ENCODE measurements at places on chromosomes 7 and 10.

DNA sequence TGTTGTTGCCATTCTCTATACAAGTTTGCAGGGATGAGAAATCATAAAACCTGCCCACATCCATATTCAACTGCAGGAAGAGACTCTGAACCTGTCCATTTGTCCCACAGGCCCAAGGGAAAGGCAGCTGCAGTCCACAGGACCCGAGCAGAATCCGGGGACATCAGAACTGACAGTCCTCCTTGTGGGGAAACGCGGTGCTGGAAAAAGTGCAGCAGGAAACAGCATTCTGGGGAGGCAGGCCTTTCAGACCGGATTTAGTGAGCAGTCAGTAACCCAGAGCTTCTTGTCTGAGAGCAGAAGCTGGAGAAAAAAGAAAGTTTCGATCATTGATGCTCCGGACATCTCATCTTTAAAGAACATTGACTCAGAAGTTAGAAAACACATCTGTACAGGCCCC is 23.5 kb downstream of the GIMAP8 start:
- DNase-seq: no peak

GRCh38 chr10:36515319-36515718 is 610.1 kb upstream of the ANKRD30A start:
- no peak for DNase-seq

DNA sequence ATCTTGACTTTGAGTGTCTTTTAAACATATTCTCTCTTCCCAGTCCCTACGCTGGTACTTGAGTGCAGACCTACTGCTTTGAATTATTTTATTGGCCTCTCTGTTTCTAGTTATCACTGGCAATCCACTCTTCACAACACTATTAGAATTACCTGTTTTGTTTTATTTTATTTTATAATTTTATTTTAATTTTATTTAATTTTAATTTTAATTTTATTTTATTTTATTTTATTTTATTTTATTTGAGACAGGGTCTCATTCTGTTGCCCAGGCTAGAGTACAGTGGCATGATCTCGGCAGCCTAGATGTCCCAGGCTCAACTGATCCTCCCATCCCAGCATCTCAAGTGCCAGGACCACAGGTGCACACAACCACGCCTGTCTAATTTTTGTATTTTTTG is 6.8 kb downstream of the STK17A start:
- DNase-seq: no peak

GRCh38 chr10:60367024-60367423 is 22.7 kb downstream of the ANK3 start:
- DNase-seq: no peak

GRCh38 chr10:14084875-14085274 is 245.8 kb downstream of the FRMD4A start:
- no peak for DNase-seq

GRCh38 chr7:10315881-10316280 is 657.8 kb upstream of the PHF14 start:
- DNase-seq: no peak

GRCh38 chr7:50814166-50814565 is 31.5 kb upstream of the GRB10 start:
- DNase-seq: no peak

DNA sequence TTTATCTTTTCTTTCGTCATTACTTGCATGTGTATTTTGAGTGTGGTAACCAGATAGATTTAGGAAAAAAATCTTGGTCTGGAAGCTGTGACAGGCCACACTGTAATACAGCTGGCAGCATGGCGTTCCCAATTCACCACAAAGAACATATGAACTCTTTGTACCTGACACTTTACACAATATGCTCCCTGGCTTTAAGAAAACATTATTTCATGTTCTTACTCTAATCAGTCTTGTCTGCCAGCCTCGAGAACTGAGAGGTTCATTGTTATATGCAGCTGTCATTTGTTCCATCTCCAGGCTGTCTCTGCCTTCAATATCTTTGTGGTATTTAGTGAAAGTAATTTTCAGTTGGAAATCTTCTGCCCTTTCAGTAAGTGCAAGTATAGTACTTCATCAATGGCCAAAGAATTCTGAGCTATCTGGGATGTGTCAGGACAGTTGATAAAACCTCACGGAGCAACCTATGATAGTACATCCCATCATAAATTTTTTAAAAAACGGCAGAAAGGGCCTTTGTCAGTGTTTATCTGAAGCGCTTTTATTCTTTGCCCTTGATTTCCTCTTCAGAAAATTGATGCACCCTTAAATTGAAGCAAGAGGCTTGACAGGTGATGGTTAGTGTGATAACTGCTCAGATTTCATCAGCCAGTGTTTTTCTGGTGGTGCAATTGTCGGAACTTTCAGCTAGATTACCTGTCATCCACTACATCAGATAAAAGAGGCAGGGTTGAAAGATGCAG is 146.3 kb upstream of the SP8 start:
- no peak for DNase-seq

GRCh38 chr10:34489411-34489810 is 325.7 kb downstream of the PARD3 start:
- DNase-seq: no peak

DNA sequence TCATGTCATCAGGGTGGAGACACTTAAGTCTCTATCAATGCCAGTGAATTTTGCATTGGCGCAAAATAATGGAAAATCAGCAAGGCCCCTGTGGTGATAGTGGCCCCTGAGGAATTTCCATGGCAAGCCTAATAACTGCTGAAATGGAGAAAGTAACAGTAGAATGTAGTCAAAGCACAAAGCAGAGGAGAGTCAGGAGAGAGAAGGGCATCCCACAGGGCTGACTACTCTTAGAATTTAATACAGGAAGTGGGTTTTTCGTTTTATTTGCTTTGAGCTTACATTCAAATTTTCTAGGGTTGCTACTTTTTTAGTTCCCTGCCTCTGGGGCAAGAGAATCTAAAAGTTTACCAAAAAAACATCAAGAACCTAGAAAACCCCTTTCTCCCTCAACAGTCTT is 39.0 kb downstream of the BZW2 start:
- DNase-seq: no peak

- DNase-seq: no peak
Observed at GRCh38 chr10:124955868-124956267, 13.9 kb downstream of the ZRANB1 start.

- DNase-seq: no peak
Observed at GRCh38 chr10:49748006-49748405, 14.1 kb downstream of the OGDHL start.

- DNase-seq: peak; percentile 44
Observed at GRCh38 chr10:91635401-91636400, 2.8 kb upstream of the PPP1R3C start.

GRCh38 chr10:56090914-56091540 is 270.0 kb downstream of the ZWINT start:
- DNase-seq: no peak

- no peak for DNase-seq
Observed at GRCh38 chr10:73228247-73228646, 18.8 kb downstream of the DNAJC9 start.

GRCh38 chr10:3066317-3067117 is 831 bp upstream of the PFKP start:
- DNase-seq: no peak

DNA sequence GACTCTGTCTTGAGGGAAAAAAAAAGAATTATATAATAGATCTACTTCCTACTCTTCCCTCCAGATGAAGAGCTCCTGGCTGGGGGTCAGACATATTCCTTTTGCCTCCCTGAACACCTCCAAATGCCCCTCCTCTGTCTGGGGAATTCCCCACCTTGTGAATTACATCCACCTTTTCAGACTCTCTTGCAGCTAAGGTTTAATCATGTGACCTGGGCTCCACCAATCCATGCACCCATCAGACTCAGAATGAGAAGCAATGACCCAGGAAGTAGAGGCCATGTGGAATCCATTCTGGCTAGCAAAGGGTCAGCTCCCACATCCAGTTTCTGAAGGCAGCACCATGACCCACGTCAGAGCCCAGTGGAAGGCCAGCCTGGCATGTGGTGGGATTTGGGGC is 93.6 kb upstream of the CUX1 start:
- DNase-seq: no peak

- DNase-seq: no peak
Observed at GRCh38 chr7:71974611-71975010, 437.5 kb downstream of the CALN1 start.

DNA sequence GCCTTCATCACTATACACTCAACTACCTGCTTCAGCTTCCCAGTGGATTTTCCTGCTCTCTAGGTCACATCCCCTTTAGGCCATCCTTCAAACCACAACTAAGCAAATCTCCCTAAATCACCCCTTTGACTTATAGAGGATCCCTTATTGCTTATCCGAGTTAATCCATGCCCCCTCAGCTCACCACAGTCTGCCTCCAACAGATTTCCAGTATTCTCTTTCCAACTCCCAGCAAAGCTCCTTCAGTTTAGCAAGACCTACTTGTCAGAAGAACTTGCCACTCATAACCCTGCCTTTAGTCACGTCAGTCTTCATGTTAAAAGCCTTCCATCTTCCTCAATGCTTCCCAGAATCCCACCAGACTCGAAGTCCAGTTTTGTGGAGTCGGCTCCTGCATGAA is 38.6 kb downstream of the RAPGEF5 start:
- DNase-seq: no peak

GRCh38 chr7:137619181-137619580 is 227.6 kb downstream of the DGKI start:
- no peak for DNase-seq

DNA sequence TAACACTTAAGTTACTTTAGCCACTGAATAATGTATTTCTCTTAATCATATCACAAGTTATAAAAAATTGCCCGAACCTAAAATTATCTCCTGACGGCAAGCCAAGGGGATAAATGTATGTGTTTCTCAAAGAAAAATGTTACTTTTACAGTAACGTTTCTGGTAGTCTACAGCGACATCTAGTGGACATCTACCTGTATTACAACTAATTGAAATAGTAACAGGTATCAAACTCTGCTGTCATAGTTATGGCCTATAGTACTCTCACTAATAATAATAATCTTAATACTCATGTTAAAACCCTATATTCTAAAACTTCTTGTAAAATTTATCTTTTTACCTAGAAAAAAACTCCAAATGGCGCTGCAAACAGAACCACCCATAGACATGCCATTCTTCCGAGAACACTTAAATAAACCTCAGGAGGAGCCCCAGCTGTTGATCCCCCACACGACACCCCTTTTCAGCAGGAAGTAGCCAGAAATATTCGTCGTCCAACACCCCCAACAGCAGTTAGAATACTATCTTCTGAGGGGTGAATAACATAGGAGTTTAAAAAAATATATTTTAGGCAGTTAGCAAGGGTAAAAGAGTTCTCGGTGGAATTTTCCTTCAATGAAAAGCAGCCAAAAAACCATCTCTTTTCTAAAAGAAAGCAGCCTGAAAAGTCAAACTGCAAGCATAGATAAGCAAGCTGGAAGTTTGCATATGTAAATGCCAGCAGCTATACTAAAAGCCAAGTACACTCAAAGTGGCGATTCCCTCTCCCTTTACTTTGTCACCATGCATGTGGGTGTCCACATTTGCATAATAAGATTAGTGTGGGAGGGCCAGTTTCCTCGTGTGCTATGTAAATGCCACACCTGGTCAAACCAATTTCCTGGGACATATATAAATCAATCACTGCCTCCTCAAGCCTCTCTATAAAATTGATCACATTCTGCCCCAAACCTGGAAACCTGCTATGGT is 40.5 kb upstream of the ZNF107 start:
- peak; percentile 27 for DNase-seq

GRCh38 chr7:91140286-91140685 is 123.9 kb upstream of the FZD1 start:
- no peak for DNase-seq

DNA sequence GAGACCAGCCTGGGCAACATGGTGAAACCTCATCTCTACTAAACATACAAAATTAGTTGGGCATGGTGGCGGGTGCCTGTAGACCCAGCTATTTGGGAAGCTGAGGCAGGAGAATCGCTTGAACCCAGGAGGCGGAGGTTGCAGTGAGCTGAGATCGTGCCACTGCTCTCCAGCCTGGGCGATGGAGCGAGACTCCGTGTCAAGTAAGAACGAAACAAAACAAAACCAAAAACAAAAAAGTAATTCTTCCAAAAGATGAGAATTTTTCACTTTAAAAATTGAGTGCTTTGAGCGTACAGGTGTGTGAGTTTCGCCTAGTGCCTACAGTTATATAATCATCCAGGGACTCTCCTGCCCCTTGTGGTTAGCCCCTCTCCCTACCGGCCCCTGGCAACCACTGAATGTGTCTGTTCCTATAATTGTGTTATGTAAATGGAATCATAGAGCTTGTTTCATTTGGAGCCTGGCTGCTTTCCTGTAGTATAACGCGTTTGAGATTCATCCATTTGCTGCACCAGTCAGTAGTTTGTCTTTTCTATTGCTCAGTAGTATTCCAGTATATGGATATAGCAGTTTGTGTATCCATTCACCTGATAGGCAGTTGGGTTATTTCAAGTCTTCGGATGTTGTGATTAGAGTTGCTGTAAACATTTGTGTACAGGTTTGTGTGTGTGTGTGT is 80.0 kb downstream of the RBM33 start:
- DNase-seq: no peak

- DNase-seq: no peak
Observed at GRCh38 chr10:95881316-95881715, 26.5 kb upstream of the CC2D2B start.

- no peak for DNase-seq
Observed at GRCh38 chr10:24483701-24484100, 240.0 kb downstream of the ARHGAP21 start.

DNA sequence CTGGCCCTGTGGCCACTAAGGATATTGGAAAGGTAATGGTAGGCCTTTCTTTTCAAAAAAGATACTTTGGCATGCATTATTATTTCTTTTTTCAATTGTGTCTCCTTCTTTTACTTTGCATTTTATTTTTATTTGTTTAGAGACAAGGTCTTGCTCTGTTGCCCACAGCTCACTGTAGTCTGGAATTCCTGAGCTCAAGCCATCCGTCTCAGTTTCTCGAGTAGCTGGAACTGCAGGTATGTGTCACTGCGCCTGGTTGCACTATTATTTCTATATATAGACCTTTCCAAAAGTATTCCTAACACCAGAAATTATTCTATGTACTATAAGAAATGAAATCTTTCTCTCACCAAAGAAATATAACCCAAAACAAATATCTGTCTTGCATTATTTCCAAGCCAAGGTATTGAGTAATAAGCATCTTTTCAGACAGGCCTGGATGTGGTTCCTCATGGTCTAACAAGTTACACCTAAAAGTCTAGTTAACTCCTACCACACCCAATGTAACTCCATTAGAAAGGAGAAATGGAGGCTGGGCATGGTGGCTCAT is 500.8 kb upstream of the ANKRD30A start:
- no peak for DNase-seq

- DNase-seq: no peak
Observed at GRCh38 chr7:130369831-130370550, 10.3 kb upstream of the CPA1 start.

GRCh38 chr10:99375426-99375825 is 46.3 kb downstream of the CNNM1 start:
- DNase-seq: no peak

DNA sequence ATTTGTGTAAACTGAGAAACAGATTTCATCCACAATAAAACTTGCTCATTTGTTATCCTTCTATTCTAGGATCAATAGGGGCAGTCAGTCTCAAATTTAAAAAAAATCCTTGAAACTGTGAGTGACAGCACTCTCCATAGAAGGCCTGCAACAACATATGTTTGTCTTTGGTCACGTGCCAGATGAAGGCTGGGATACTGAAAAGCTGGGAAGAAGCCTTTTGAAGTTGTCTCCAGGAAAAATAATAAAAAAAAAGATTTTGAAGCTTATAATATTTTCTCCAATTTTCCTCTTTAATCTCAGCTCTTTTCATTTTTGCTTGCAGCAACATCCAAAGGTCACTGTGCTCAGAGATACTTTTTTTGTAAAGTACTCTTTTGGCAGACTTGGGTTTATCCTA is 128.6 kb upstream of the SLC26A5 start:
- peak; percentile 12 for DNase-seq

Data from NCI-H1092 treated with DMSO at 0.1 percent for 48 hours (cell line).